ENCODE measurements at places on chromosomes 3 and 15. TPM values are rescaled to one million over a fixed set of nuclear protein-coding genes. Genes with fewer than 3 reads are reported as not detected.

DNA sequence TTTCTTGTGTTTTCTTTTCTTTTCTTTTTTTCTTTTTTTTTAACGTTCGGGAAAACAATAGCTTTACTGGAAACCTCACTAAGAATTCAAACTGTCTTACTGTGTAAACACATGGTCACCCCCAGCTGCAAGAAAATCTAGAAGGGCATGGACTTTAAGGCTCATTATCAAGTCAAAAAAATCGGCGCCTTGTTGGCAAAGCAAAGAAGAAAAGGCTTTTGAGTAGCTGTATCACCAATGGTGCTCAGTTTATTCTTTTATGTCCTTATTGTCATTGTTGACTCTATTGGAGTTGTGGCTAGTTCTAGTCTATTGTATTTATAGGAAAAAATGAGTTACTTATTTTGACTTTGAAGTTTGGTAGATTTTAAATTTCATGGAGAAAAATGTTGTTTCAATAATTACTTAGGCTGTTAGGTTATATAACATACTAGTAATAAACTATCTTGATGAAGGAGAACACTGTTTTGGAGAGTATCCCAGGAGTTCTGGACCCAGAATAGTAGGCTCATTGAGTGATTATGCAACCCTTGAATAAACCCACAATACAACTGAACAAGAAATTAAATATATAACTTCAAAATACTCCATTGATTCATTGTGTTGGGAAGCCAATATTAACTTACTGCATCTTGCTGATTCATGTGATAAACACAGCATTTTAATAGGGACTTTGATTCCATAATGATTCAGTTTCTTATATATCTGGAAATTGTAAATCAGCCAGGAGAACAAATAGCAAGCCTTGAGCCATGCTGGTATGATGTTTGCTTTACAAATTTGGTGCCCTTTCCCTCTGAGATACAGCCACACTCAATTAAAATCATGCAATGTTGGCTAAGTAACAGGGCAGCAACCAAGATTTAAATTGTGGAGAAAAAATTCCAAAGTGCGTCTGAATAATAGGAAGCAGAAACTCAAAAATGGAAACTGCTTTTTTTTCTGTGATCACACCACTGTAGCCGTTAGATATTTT is 27.8 kb upstream of the GOLIM4 start:
- DNase-seq, result no peak

DNA sequence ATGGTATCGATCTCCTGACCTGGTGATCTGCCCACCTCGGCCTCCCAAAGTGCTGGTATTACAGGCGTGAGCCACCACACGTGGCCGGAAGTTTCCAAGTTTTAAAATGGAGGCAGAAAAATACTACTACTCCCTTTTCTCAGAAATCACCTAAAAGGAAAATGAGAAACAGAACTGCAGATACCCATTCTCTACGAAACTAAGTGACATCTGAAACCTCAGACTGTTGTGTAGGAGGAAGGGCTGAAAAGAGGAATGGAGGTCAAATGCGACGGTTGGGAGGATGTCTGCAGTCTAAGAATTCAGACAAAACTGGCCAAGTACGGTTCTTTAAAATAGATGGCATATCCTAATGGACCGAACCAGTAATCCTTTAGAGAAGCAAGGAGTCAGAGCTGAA is 24.1 kb downstream of the WDR48 start:
- DNase-seq, result no peak

GRCh38 chr15:69272139-69272538 is 26.6 kb upstream of the PAQR5 start:
- DNase-seq, result no peak

- no peak for DNase-seq
These were observed 49.2 kb downstream of the NEK10 start for GRCh38 chr3:27319847-27320526.

DNA sequence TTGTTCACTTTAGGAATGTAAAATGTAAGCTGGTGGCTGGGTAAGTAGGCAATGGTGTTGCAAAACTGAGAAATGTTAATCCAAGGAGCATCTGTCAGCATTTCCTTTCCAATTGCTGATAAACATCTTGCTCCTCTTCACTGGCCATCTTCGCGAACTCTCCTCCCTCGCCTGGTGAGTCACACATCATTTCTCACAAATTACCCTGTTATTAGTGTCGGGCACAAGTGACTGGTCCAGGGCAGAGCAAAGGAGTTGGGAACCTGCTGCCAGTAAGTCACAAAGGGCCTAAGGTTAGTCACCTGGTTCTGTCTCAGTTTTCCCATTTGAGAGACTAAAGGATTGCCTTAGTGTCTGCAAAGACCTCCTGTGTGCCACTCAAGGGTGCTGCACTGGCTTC is 13.0 kb downstream of the CERS3 start:
- DNase-seq, result no peak

- DNase-seq, result no peak
These were observed 72.6 kb upstream of the C3orf80 start for GRCh38 chr3:160152638-160153037.

GRCh38 chr15:77013776-77014131 is 18.8 kb downstream of the PSTPIP1 start:
- no peak for DNase-seq

DNA sequence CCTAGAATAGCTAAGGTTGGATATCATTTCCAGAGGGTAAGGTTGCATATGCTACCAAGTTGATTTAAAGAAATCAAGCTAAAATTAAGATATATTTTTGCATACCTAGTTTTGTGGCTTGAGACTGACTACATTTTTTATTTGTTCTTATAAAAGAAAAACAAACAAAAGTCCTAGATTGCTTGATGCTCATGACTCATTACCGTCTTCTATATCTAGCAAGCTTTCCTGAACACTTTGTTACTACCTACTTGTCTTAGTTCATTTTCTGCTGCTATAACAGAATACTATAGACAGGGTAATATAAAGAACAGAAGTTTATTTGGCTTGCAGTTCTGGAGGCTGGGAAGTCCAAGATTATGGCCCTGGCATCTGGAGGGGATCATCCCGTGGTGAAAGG is 152.1 kb upstream of the THRB start:
- no peak for DNase-seq

DNA sequence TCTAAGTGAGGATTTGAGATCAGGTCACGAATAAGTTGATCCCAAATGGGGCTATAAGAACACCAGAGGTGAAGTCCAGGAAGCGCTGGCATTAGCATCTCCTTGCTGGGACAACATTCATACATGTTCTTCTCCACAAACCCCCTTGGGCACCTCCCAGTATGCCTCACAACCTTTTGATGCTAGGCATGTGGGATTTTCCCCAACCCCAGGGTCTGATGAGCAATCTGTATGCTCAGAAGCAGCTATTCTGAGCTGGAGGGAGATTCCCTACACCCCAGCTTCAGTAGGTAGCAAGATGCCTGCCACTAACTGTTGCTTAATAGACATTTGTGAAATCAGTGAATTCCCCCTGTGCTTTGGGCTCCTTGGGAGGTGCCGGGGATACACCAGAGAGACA is 32.2 kb downstream of the SLC6A11 start:
- no peak for DNase-seq

GRCh38 chr15:34993877-34994276 is 5.8 kb upstream of the ZNF770 start:
- no peak for DNase-seq

- no peak for DNase-seq
These were observed 43.2 kb upstream of the PIK3R4 start for GRCh38 chr3:130789782-130790322.

- DNase-seq, result no peak
These were observed 56.1 kb upstream of the GALNT15 start for GRCh38 chr3:16118396-16118795.

- DNase-seq, result no peak
These were observed 221.1 kb downstream of the LRTM1 start for GRCh38 chr3:54706738-54707137.

GRCh38 chr3:181851063-181851462 is 139.3 kb downstream of the SOX2 start:
- peak; percentile 31 for DNase-seq

DNA sequence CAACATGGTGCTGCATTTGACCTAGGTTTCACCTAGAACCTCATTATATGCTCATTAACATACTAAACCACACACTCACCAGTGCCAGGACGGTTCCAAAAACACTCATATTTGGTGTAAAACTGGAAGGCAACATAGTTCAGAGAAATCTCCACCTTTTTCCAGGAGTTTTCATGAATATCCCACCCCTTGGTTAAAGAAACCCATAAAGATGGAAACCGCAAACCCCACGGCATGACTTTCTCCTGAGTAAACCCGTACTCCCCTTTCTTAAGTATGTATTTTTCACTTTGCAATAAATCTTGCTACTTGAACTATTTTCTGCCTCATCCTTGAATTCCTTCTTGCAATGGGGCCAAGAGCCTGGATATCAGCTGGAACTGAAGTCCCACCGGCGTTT is 379.3 kb downstream of the MAGI1 start:
- DNase-seq, result no peak

GRCh38 chr15:63308947-63309346 is 31.5 kb downstream of the APH1B start:
- DNase-seq, result no peak

DNA sequence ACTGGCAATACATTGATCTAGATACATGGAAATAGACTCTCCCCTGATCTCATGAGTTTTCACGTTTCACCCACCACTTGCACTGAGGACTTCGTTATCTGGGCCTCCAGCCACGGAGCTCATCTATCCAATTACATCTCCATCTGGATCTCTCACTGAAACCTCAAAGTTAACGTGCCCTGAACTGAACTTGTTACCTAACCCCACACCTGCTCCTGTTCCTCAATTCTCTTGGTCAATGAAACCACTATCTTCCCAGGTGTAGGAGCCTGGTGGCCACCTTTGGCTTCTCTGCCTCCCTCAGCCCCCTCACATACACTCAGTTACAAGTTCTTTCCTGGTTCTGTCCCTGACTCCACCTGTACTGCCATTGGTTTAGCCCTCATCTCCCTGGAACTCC is 9.7 kb downstream of the DGKG start:
- no peak for DNase-seq

GRCh38 chr15:63246691-63247469 is 30.5 kb upstream of the APH1B start:
- peak; percentile 27 for DNase-seq

DLL4 gene
- 0.10 TPM for total RNA-seq

COLQ gene
- not detected for total RNA-seq

ALDH1A2 gene
- not detected for total RNA-seq

JMJD7 gene
- 9.4 TPM for total RNA-seq

FLNB gene
- total RNA-seq, result 47.2 TPM

DOCK3 gene
- 0.02 TPM for total RNA-seq

LRTM1 gene
- not detected for total RNA-seq

MAGEL2 gene
- total RNA-seq, result 0.27 TPM

CGNL1 gene
- total RNA-seq, result 0.43 TPM

SLC12A1 gene
- total RNA-seq, result not detected

Data from H4 (cell line).